Stimulated activated CD4-positive, alpha-beta T cell treated with anti-CD3 and anti-CD28 coated beads, Interleukin-4, amount 100 ng/mL, for 1 hour (primary cell): ENCODE measurements at places on chromosomes 4 and X.

DNA sequence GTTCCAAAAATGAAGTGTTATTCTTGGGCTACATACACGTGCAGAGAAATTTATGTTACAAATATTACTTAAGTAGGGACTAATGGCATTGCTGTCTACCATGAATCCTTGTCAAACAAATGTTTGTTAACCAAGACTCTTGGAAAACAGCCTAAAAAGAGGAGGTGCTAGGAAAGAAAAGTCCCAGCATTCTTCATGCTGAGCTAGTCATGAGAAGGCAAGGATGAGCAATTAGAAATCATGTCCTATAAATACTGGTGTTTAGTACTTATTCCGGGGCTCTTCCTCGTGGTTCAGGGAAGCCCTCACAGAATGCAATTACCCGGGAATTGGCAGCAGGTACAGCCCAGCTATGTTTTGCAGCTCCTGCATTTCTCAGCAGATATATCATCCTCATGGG, 378.1 kb upstream of the FTHL17 start:
- DNase-seq: no peak

- DNase-seq: no peak
Observed at GRCh38 chrX:107935664-107936433, 46.3 kb downstream of the TEX13B start.

DNA sequence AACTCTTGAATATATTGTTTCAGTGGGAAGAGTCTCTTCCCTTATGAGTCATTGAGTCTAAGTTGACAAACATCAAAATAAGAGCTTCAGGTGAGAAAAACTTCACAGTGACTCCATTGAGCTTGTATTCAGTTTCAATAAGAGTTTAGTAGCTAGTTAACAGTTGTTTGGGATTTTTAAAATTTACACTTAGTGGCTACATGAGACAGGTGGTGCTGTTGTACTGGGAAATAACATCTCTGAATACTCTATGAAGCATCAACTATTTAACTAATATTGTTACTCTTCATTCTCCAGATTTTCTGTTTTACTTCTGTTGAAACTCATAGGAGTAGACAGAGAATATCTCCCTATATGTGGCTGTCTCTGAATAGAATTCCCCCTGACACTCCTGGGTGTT, 1609.1 kb downstream of the C4orf33 start:
- DNase-seq: no peak

DNA sequence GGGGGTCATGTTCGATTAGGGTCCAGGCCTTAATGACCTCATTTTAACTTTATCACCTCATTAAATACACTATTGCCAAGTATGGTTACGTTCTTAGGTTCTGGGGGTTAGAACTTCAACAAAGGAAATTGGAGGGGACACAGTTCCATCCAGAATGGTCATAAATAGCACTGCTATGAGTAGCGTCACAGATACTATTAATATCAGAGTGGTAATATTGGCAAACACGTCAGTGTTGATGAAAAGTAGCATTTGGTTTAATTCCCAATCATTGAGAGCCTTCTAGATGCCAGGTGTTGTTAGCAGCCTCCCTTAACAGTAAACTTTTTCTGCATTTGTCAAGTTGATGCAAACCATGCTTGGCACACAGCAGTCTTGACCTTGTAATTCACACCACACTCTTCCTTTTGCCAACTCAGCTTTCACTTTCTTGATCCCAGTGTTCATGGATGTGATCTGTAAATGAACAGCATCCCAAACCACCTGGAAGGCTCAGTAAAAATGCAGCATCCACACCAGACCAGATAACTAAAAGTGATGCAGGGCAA, 912.5 kb upstream of the TENM3 start:
- DNase-seq: no peak

DNA sequence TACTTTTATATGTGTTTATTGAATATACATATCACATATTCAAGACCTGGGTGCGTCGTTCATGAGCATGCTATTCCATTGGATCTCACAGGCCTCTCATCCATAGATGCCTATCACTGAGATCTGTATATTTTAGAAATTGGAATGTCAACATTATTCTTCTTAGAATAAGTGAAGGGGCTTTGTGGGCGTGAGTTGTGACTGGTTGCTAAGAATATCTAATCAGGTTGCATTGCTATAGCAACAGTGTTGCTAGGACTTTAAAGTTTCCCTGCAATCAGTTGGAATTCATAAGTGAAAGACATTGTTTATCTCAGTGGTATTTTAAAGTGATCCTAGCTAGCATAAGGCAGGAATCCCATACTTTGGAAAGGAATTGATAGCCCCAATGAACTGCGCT, 36.7 kb upstream of the ANK2 start:
- no peak for DNase-seq
